ENCODE measurements at places on chromosomes 11 and 22.

GRCh38 chr11:953512-953911 lies 27.8 kb downstream of the AP2A2 start:
- no peak for DNase-seq

GRCh38 chr22:29511126-29511862 lies 31.3 kb downstream of the NEFH start:
- no peak for DNase-seq

- DNase-seq, result no peak
Measured at GRCh38 chr11:36034551-36035331, 90.9 kb downstream of the LDLRAD3 start.

DNA sequence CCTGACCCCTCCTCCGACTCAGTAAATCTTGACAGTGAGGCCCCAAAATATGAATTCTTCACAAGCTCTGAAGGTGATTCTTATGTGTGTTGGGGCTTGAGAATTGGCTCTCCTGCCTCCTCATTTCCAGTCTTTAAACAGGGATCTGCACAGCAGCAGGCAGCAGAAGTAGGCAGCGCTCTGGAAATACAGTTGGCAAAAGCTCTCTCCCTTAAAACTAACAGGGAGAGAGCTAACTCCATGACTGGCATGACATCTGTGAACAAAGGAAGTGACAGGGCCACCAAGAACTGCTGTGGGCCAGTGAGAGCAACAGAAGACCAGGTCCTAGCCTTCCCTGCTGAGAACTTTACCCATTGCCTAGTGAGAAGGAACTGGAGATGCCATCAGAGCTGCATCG lies 70.1 kb downstream of the PANX1 start:
- DNase-seq, result no peak

GRCh38 chr11:61647529-61647928 lies 32.7 kb upstream of the DAGLA start:
- no peak for DNase-seq

DNA sequence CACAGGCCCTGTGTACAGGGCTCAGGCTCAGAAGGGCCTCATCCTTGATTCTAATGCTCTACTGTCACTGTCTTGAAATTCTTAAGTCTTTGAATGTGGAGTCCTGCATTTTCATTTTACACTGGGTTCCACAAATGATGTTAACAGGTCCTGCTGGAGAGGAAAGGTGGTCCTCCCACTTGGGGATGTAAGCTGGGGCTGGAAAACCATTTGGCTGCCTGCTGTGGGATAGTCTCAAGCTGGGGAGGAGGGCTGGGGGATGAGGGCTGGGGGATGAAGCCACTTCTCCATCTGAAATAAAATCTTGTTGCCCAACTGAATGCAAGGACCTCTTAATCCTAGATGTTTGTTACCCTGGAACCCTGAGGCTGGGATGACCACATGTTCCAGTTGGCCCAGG lies 423.0 kb downstream of the TENM4 start:
- DNase-seq, result no peak

DNA sequence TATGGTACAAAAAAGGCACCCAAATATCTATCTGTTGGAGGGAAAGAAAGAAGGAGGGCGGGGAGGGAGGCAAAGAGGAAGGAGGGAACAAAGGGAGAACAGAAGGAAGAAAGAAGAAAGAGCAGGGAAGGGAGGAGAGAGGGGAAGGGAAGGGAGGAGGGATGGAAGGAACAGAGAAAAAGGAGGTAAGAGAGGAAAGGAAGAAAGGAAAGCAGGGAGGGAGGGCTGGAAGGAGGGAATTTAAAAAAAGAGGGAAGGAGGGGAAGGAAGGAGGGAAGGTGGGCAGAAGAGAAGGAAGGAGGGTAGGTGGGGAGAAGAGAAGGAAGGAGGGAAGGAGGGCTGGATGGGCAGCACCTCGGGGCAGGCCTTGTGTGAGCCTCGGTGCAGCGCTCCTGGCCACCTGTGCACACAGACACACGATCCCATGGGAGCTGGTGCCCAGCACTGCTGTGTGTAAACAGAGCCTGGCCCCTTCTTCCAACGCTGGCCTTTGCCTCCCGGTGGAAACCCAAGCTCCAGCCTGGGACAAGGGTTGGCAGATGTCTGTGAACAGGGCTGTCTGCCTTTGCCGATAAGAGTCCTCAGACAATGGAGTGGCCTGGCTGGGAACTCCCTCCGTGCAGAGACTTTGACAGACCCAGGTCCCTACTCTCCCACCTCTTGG lies 23.2 kb downstream of the SMIM38 start:
- DNase-seq, result no peak

DNA sequence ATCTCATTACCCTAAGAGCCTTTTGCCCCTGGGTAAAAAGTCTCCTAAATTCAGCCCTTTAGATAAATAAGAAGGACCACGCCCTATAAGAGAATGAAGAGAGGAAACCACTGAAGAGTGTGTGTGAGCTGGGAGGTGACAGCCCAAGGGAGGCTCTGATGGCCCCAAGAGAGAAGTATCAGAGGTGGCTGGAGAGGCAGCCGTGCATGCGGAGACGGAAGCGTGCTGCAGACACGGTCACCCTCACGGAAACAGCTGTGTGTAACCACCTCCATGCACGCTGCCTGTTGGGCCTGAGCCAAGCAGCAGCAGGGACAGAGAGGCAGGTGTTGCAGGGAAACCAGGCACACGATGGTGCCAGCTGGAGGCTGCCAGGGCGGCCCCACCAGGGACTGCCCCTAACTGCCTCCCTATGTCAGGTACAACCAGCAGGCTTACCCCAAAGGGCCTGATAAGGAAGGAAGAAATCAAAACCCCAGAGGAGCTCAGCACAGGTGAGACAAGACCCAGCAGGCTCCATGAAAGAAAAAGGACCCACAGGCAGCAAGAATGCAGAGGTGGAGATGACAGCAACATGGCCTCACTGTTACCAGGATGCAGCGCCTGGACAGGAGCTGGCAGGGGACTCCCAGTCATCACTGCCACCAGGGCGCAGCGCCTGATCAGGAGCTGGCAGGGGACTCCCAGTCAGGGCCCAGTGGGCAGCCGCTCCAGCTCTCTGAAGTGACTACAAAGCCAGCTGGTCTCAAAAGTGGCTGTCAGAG lies 7.8 kb downstream of the LARGE2 start:
- no peak for DNase-seq

DNA sequence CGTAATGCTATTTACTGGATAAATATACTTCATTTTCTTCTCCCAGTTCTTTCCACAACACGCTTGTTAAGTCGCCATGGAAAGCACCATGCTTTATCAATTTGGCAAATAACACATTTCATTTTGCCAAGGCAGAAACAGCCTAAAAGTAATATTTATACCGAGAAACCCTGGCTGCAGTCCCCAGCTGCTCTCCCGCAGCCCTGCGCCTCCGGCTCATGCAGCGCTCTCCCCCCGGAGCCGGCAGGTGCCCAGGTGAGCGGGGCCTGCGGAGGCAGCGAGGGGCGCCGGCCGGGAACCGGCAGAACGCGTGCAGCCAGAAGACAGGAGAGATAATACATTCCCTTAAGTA lies 681 bp upstream of the ARHGEF12 start:
- no peak for DNase-seq

DNA sequence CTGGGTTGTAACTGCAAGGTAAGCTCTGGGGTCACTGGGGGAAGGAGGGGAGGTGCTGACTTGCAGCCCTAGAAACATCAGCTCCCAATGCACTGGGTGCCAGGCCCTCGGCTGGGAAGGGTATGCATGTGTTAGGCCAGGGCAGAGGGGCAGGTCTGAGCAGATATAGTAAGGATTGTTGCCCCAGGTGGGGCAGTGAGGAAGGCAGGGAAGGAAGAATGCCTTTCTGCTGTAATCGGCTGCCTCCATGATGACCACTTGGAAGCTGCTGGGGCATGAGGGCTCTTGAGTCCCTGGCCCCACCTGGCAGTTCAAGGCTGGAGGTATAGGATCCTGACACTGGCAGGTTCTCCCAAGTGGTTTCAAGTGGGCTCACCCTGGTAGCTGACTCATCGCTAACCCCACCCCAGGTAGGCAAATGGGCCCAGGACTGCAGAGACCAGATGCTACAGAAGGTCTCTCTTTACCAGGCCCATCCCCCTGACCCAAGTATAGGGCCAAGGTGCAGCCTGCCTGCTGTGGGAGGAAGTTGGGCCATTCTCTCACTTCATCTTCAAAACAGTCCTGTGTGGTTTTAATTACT lies 56.7 kb downstream of the TIMP3 start:
- no peak for DNase-seq

- DNase-seq, result no peak
Measured at GRCh38 chr11:748007-748359, 719 bp downstream of the TALDO1 start.

GRCh38 chr11:33622186-33622585 lies 78.4 kb downstream of the C11orf91 start:
- DNase-seq, result no peak

GRCh38 chr11:117932426-117932825 lies 3.2 kb upstream of the TMPRSS13 start:
- DNase-seq, result no peak

GRCh38 chr11:45876401-45876800 lies 9.1 kb upstream of the MAPK8IP1 start:
- no peak for DNase-seq

DNA sequence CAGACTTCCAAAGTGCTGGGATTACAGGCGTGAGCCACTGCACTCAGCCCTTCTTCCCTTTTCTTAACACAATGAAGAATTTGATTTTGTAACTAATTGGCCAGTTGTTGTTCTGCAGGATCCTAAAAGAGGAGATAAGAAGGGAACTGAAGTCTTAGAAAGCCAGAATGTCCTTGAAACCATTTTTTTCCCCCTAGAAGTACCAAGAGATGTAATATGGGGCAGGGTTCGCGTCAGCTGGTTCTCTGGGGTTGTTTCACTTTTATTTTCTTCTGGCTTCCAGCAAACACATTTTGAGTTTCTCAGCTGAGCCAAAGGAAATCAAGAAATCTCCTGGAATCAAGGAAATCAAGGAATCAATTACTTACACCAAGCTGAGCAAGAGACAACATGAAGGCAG lies 7.6 kb upstream of the NUCB2 start:
- no peak for DNase-seq

- DNase-seq, result no peak
Measured at GRCh38 chr11:82680252-82680651, 53.4 kb downstream of the FAM181B start.

- DNase-seq, result peak; percentile 47
Measured at GRCh38 chr11:121418625-121419114, 33.4 kb upstream of the SORL1 start.

- no peak for DNase-seq
Measured at GRCh38 chr11:16136792-16137390, 219.5 kb downstream of the SOX6 start.

Measured in stimulated activated CD4-positive, alpha-beta T cell treated with anti-CD3 and anti-CD28 coated beads, Interleukin-4, amount 100 ng/mL, for 24 hours (primary cell).